ENCODE measurements at places on chromosomes 5 and 9. TPM values are rescaled to one million over a fixed set of nuclear protein-coding genes. Genes with fewer than 3 reads are reported as not detected.

- DNase-seq, result peak; percentile 47
Measured at GRCh38 chr5:124519396-124519795, 227.0 kb downstream of the ZNF608 start.

DNA sequence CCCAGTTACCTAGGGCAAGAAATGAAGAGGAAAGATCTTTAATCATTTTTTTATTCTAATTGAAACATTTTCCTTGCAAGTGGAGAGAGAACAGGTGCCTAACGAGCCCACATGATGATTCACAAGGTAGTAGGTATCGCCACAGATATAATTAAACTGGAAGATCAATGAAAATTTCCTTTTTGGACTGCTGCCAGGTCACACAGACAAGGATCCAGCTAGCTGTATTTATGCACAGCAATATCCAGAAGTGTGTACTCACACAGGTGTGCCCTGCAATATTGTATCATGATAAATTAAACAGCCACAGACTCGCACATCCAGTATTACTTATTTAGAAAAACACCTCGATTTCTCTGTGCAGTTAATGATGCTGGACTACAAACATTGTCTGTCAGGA is 294.0 kb upstream of the SMARCA2 start:
- no peak for DNase-seq

Gene FIBCD1
- not detected for total RNA-seq

- no peak for DNase-seq
Measured at GRCh38 chr9:90956026-90956810, 154.6 kb downstream of the SYK start.

- no peak for DNase-seq
Measured at GRCh38 chr5:105782501-105782900, 1888.2 kb downstream of the EFNA5 start.

Gene AK8
- 0.54 TPM for total RNA-seq

- no peak for DNase-seq
Measured at GRCh38 chr5:171413153-171413910, 6.1 kb upstream of the FGF18 start.

Gene PPP3R2
- not detected for total RNA-seq

All from thoracic aorta (tissue), 2 donors.